SJSA1 (cell line): ENCODE measurements at places on chromosomes 7 and 10. TPM values are rescaled to one million over a fixed set of nuclear protein-coding genes. Genes with fewer than 3 reads are reported as not detected.

The MAGI2 gene
- 0.78 and 0.82 TPM in 2 replicates for total RNA-seq

The TDRD1 gene
- total RNA-seq, result not detected in 2 replicates

The GRID2IP gene
- total RNA-seq, result not detected in 2 replicates

The CNPY1 gene
- not detected in 2 replicates for total RNA-seq

The CACNB2 gene
- not detected in 2 replicates for total RNA-seq

DNA sequence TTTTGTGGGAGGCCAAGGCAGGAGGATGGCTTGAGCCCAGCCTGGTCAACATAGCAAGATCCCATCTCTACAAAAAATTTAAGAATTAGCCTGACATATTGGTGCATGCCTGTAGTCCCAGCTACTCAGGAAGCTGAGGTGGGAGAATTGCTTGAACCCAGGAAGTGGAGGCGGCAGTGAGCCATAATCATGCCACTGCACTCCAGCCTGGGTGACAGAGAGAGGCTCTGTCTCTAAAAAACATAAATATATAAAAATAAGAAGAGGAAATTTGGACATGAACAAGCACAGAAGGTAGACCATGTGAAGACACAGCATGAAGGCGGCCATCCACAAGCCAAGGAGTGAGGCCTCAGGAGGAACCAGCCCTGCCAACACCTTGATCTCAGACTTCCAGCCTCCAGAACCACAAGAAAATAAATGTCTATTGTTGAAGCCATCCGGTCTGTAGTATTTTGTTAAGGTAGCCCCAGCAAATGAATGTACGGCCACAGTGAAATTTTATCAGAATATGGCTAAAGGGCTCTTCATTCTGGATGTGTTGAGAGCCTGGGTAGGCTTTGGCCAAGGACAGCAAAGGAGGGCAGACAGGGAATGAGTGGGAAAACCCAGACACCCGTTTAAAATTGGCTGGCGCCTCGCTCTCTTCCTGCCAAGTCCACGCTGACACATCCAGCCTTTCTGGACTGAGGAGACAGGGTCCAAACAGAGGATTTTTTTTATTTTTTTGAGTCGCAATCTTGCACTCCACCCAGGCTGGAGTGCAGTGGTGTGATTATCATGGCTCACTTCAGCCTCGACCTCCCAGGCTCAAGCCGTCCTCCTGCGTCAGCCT is 12.9 kb upstream of the GRID2IP start:
- no peaks in the 10 kb centered on the region for H3K36me3 ChIP-seq
- no peak overlapping the region for H3K4me3 ChIP-seq
- DNase-seq, result no peak
- peaks cover 4% of the 10 kb centered on the region; the same call in 1 of the 2 replicates for H3K27me3 ChIP-seq
- no peak overlapping the region for H3K27ac ChIP-seq

- DNase-seq, result no peak
- H3K4me3 ChIP-seq, result no peak overlapping the region
- H3K36me3 ChIP-seq, result no peaks in the 10 kb centered on the region
- H3K27me3 ChIP-seq, result no peaks in the 10 kb centered on the region
- H3K27ac ChIP-seq, result no peak overlapping the region
These were observed 140.8 kb upstream of the PTN start for GRCh38 chr7:137484326-137484725.

GRCh38 chr7:43785420-43785819 is 26.9 kb downstream of the BLVRA start:
- no peaks in the 10 kb centered on the region for H3K4me1 ChIP-seq
- H3K27ac ChIP-seq, result no peak overlapping the region
- H3K4me3 ChIP-seq, result no peak overlapping the region
- no peaks in the 10 kb centered on the region for H3K27me3 ChIP-seq
- H3K36me3 ChIP-seq, result no peaks in the 10 kb centered on the region; the same call in 1 of the 2 replicates

- no peaks in the 10 kb centered on the region for H3K4me1 ChIP-seq
- no peaks in the 10 kb centered on the region for H3K36me3 ChIP-seq
- H3K4me3 ChIP-seq, result no peak overlapping the region
- no peaks in the 10 kb centered on the region for H3K27me3 ChIP-seq
- H3K27ac ChIP-seq, result no peak overlapping the region
These were observed 190.4 kb downstream of the AHR start for GRCh38 chr7:17488829-17489228.

- no peak overlapping the region for H3K4me3 ChIP-seq
- H3K4me1 ChIP-seq, result no peaks in the 10 kb centered on the region
- DNase-seq, result no peak
- no peak overlapping the region for H3K27ac ChIP-seq
- no peaks in the 10 kb centered on the region for H3K27me3 ChIP-seq
- H3K36me3 ChIP-seq, result no peaks in the 10 kb centered on the region
These were observed 960.3 kb upstream of the LRRN3 start for GRCh38 chr7:110130669-110131068.

DNA sequence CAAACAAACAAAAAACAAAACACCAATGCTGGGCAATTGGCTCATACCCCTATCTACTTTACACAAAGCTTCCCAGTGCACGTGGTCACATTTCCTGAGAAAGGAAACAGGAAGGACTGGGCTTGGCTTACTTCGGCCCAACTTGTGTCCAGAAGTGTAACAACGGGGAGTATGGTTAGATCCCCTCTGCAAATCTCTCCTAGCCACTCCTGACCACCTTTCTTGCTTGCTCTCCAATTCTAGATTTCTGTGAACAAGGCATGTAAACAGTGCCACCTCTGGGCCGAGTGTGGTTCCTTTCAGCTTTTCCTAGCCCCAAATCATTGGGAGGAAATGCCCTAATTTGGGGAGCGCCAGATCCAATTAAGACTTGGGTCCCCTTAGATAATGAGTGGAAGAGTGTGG is 21.0 kb upstream of the FRAT2 start:
- H3K27me3 ChIP-seq, result no peaks in the 10 kb centered on the region
- no peak overlapping the region for H3K27ac ChIP-seq
- no peak for DNase-seq
- no peaks in the 10 kb centered on the region for H3K4me1 ChIP-seq
